ENCODE measurements at places on chromosomes 12 and 14.

GRCh38 chr12:121917950-121918678, at the start of gene CFAP251:
CFAP251 (plus strand) TSS chr12:121918592; CDS start chr12:121921306, 2,714 bp downstream.
- DNase-seq, result no peak

DNA sequence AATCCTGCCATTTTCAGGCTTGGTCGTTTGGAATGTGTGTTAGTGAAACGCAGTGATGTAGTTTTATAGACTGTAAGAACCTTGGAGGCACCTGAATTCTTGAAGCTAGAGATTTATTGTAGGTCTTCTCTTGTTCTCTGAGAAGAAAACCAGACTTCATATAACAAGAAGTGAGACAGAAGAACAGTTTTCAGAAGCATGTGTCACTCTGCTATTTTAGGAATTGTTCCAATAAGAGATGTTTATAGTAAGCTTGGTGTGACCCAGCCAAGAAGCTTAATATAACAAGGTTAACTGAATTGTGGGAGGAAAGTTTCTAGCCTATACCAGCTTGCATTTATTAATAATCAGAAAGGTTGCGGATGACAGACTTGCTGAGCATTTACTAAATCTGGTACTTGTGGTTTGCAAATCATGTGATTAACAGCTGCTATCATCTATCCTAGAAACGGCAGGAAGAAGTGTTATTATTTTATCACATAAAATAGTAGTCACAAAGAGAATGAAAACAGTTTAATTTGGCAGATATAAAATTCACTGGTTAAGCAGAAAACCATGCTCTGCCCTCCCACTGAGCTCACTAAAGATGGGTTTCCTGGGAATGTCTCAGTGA, 49.2 kb upstream of the BCAT1 start:
- DNase-seq, result peak; percentile 75

DNA sequence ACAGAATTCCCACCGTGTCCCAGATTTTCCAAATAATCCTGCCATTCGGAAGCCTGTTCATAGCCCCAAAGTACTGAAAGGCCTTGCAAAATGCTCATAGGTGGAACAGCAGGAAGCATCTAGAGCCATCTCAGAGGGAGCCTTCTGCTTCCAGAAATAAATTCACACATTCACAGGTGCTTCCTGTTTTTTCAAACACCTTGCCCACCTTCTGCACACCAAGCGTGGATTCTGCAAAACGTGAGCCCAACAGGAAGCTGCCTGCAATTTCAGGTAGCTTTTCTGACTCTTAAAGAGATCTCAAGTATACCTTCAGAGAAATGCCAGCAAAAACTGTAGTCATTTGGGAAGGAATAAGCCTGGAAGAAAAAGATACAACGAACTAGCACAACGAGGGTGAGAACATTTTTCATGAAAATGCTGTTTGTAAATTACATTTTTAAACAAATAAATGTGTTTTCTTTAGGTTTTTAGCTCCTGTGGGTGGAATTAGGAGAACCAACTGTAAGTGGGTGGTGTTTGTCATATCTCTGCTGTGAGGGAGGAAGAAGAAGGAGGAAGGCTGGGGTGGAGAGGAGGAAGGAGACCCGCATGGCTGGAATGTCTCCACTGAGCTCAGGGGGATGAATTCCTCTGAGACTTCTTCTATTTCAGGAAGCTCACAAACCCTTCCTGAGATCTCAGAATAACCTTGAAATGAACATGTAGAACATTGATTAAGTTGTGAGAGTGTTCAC, at the start of gene IFNG-AS1:
TSS of gene IFNG-AS1 (plus strand) at position 264 of the 737 bp plus-strand sequence.
- no peak for DNase-seq

GRCh38 chr12:75781532-75782046, 250.0 kb downstream of the PHLDA1 start:
- no peak for DNase-seq

- DNase-seq, result no peak
These were observed 149.9 kb downstream of the SAMD4A start for GRCh38 chr14:54716862-54717261.

DNA sequence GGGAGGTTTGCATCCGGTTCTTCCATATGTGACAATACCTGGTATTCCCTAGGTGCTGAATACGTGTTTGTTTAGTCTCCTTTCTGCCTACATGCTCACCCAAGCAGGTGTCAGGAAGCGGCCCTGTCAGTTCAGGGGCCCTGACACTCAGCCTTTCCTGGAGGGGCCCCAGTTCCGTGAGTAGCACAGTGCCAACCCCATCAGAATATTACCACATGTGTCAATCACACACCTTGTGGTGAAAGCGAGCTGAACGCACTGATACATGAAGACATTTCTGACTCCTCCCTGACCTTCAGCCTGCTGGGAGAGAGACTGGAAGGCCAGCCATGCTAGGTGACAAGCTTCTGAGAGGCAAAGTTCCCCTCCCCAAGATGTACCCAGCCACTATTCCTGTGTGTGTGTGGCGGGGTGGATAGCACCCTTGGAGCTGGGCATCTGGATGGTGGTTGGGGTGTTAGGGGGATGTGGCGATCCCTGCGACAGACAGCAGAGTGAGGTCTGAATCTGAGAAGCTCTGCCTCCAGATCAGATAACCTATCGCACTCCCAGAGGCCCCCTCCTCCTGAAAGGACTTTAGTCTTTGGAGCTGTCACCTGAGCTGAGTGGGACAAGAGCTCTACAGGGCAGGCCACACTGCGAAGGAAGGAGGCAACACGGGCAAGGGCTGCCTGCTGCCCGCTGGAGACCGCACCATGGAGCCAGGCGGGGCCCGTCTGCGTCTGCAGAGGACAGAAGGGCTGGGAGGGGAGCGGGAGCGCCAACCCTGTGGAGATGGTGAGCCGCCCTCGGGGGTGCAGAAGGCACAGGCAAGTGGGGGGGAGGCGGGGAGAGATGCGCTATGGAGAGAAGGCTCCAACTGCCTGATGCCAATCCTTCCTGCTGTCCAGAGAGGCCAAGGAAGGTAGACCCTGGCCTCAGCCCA, at the start of gene SOAT2:
TSS of gene SOAT2 (plus strand) at position 604 of the 925 bp plus-strand sequence. CDS start at position 696, 92 bp downstream.
- no peak for DNase-seq

DNA sequence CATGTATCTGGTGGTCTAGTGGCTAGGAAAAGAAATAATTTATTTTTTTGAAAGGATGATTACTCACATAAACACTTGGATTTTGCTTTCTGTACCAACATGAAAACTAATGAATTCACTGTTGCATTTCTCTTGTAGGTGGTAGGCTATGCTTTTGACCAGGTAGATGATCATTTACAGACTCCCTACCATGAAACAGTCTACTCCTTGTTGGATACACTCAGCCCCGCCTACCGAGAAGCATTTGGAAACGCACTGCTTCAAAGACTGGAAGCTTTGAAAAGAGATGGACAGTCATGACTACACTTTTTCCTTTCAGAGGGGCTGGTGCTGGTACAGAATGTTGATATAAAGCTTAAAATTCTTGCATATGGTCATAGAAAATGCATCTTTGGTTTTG, 6.5 kb upstream of the AK7 start:
- no peak for DNase-seq

DNA sequence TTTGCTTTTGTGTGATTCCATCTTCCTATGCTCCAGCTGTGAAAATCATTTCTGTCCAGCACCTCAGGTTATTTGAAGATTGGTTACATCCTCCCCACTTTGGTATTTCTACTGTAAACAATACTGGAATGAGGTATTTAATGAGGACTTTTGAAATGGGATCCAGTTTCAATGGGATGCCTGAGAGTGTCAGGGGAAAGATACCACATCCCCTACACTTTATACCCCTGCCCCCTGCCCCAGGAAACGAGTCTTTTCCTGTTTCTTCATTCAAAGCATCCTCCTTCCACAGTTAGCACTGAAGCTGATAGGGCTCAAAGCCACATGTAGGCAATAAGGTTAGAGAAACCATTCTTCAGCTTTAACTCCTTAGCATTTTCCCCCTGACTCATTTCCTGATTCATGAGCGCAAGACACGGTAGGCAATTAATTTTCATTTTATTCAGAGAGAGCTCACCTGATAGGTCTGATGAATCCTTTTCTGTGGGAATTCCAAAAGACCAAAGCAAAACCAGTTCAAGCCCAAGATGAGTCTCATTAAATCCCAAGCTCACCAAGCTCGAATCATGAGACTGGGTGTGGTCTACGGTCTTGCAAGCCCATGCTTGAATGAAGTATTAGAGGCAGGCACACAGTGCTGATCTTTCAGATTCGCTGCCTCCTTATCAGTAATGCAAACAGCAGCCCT, 143.6 kb upstream of the CRY1 start:
- DNase-seq, result no peak

DNA sequence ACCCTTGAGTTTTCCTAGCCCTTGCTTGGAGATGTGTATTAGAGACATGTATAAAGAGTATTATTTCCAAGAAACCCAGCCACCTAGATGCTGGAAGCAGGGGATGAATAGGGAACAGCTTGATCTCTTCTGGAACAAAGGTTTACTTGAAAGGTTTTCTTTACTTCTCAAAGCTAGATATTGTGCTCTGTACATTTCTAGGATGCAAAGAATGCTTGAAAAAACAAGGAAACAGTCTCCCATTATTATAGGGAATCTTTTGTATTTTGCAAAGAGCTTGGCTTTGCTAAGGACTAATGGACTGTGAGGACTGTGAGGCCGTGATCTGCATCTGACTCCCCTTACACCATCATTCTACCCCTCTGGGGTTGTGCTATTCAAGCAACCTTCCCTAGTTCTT, 77.9 kb downstream of the PRICKLE1 start:
- DNase-seq, result no peak

- peak; percentile 18 for DNase-seq
These were observed 8.1 kb downstream of the LRRC43 start for GRCh38 chr12:122190842-122191668.

DNA sequence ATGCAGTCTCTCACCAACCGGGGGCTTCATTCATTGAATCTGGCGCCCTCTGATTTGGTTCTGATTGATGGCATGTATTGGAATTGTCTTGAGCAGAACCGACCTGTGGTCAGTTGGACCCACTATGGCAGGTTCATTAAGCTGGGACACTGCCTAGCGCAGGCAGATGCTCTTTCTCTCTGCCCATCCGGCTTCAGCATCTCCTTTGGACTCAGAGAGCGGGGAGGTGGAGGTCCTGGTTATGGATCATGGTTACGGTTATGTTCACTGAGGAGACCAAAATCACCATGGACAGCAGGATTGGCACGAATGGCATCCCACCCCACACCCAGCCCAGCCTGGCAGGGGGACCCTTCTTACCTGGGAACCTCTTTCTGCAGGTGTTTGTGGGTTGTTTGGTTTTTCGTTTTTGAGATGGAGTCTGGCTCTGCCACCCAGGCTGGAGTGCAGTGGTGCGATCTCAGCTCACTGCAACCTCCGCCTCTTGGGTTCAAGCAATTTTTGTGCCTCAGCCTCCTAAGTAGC, 16.4 kb upstream of the BCL7A start:
- DNase-seq, result no peak

GRCh38 chr12:42916143-42916542, 326.6 kb upstream of the PRICKLE1 start:
- DNase-seq, result no peak

- DNase-seq, result no peak
These were observed 71.9 kb downstream of the ATP2B1 start for GRCh38 chr12:89636776-89637160.
